Pulmonary artery endothelial cell (primary cell): ENCODE measurements at places on chromosomes 5 and 9. TPM values are rescaled to one million over a fixed set of nuclear protein-coding genes. Genes with fewer than 3 reads are reported as not detected.

DNA sequence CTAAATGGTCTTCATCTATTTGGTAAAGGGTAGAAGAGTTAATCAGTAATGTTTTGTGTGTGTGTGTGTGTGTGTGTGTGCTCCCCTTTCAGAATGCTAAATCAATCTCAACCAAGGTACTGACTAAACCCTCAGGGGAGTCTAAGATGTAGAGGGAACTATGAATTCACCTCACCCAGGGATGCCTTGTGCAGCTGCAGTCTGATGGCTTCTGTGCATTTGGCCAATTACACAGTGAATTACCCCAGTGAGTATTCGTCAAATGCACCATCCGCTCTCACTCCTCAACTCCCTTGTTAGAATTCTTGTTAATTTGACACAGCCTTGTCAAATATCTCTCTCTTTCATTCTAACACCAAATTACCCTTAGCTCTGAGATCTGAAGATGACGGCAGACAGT lies 234.6 kb downstream of the GABRB2 start:
- DNase-seq = no peak

DNA sequence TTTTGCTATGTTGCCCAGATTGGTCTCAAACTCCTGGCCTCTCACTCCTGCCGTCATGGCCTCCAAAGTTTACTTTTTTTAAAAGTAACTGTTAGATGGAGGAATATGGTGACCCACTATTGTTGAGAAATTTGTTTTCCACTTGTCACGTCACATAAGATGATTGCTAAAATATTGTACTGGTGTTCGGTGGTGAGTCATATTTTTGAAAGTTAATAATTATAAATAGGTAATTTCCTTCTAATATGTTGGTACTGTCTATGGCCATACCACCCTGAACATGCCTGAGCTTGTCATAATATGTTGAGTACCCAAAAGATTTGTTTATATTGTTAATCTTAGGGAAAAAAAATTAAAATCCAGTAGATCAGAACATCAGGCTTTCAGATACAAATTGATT lies 22.6 kb downstream of the RMI1 start:
- no peak for DNase-seq

DNA sequence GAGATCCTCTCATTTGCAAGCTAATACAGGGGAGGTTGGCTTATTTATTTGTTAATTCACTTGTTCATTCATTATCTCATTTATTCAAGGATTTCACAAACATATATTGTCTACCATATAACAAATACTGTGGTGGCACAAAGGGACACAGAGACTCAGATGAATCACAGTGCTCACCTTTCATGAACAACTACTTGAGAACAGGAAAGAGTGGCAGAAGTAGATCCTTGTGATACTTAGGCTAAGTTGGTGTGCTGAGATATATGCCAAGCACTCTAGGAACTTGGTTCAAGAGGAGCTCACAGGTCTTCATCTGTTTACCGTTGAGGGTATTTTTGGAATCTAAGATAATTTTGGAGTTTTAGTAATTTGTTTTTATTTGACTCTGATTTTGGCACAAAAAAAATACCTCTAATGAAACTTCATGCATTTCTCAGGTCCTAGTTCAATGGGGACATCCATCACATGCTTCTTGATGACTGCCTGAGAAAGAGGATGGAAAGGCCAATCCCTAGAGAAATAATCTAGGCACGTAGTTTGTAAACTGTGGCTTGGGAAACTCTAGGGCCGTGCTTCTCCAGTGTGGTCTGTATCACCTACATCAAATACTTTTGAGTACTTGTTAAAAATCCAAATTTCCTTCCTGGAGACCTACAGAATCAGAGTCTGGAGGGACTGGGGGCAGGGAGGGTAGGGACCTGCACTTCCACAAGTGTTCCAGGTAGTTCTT lies 113.3 kb downstream of the OSTF1 start:
- DNase-seq = no peak

GRCh38 chr9:38058452-38059232 lies 10.4 kb downstream of the SHB start:
- DNase-seq = no peak

DNA sequence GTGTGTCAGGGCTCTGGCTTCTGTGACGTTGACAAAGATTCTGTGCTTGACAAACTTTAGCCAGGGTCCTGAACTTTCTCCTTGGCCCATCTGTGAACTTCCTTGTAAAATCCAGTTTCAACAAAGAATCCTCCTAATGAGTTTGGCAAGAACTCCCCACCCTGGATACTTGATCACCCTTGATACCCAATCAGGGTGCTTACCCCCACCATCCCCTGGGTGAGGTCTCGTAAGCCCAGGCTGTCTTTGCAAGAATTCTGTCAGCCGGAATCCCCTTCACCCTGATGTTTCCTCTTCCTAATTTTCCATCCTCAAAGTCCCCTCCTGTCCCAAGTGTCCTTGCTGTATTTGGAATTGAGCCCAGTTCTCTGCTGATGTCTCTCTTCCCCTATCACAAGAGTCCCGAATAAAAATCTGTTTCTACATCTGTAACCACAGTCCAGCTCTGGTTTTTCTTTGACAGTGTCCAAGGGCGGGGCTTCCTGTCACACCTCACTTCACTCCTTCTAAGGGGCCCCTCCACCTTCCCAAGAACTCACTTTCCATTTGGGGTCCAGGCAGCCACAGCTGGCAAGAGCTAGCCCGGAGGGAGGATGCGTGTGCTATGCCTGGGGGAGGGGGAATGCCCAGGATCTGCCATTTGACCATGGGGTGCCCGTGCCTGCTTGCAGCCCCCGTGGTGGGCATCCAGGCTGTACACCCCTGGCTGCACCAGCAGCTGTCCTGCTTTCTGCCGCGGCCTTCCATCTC lies 2.7 kb upstream of the CARD19 start:
- no peak for DNase-seq

DNA sequence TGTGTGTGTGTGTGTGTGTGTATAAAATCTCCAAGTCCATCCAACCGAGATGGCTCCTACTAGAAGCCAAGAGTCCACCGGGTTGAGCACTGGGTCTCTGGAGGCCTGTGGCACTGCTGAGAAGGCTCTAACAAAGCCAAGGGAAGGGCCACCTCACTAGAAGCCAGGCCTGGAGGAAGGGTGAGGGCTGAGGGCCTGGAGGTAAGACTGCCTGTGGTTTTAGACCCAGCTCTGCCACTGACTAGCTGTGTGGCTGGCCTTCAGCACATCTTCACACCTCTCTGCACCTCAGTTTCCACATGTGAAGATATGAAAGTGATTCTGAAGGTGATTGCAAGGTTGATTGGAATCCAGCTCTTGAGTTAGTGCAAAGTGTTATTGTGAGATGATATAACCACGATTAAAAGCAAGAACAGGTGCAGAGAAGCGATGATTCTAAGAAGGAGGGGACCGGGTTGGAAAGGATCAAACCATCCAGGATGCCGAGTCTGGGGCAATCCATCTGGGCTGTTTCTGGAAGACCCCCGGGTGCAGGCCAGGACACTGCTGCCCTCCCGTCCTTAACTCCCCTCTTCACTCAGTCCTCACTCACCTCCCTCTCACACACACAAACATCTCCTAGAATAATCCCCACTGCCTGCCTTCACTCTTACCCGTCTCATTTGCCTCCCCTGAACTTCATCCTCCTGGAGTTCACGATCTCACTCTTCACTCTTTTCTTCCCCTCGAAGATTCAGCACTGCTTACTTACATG lies 2.3 kb downstream of the IL4 start:
- DNase-seq = no peak

DNA sequence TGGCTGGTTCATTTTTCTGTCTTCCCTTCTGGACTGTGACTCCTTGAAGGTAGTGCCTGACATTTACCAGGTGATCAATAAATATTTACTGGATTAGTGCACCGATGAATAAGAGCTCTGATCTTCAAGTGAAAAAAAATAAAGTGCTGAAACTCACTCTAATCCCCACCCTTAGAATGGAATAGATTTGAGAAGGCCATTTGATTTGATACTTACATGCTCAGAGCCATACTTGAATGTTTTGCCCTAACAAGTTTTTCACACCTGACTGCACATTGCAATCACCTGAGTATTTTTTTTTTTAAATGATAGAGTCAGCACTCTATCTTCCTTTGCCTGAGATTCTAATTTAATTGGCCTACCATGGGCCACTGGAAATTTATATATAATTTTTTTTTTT lies 105.7 kb downstream of the LRRC70 start:
- no peak for DNase-seq

DNA sequence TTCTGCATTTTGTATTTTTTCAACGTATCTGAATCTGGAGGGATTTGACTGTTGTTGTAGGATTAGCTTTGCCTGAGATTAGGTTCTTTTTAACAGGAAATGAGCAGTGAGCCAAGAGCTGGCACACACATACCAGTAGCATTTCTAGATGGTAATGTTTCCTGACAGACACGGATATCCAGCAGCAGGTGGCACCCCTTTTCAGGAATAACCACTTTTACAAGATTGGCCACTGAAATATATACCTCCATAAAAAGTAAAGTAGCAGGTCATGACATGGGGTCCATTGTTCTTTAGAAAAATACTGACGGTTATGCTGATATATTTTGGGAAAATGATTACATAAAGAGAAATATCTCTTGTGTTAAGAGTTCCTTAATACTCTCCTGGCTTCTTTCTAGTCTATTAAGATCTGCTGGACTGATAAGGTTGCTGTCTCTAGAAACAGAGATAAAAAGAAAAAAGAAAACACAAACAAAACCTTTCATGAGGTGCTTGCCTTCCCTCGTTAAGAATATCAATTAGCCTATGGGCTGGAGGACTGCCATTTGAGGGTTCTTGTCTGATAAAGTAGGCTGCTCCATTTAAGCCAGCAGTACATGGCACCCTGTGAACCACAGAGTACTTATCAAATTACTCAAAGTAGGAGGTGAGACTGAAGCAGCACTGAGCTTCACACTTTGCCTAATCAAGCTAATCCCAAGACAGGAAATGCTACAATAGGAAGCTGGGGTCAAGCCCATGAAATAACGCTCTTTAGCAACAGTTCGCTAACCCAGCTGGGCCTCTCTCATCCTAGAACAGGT lies 101.6 kb upstream of the PCA3 start:
- no peak for DNase-seq

- peak; percentile 62 for DNase-seq
These were observed 737.9 kb upstream of the ZNF608 start for GRCh38 chr5:125484272-125484741.

ARHGEF37 gene
- total RNA-seq = 7.3 and 9.2 TPM in 2 replicates

PPP6C gene
- total RNA-seq = 15.1 and 16.5 TPM in 2 replicates
